ENCODE measurements at places on chromosomes 6 and 20.
A peak's percentile ranks its signal among the peaks of the same experiment; 100 is the strongest.

GRCh38 chr20:16861708-16862107 lies 113.5 kb downstream of the OTOR start:
- DNase-seq, result no peak

DNA sequence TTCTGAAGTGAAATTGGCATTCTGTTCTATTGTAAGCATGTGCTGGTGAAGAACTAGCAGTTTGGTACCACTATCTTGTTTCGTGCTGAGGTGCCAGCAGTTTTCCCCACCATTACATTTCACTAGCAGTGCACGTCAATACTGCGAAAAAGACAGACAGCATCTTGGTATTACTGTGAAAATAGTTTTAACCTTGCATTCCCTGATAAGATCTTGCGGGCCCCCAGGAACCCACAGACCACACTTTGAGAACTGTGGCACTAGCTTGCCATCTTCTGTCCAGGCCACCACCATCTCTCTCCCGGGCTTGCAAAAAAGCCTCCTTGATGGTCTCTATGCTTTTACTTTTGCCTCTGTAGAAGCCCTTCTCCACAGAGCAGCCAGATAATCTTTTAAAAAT lies 185.7 kb downstream of the BACH2 start:
- peak; percentile 15 for DNase-seq

DNA sequence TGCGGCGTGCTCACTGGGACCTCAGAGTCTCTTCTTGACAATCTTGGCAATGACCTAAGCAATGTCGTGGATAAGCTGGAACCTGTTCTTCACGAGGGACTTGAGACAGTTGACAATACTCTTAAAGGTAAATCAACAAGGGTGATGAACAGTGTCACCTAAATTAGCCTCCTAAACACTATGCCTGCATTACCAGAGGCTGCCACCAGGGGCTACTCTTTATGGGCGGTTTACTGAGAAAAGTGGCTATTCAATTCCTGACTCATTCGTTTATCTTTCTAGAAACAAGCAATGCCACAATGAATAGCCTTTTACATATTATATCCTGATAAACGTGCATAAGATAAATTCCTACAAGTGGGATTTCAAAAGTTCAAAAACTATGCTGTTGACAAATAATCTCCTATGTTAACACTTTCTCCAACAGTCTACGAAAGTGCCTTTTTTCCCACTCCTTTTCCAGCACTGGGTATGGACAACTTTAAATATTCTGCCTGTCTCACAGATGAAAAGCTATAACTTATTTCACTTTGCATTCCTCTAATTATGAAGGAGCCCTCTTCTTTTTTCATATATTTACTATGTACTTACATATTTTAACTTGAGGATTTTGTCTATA lies 1.3 kb downstream of the BPIFA2 start:
- no peak for DNase-seq

- DNase-seq, result no peak
These were observed 47.2 kb downstream of the METTL24 start for GRCh38 chr6:110310861-110311446.

- no peak for DNase-seq
These were observed 453.0 kb upstream of the SULF2 start for GRCh38 chr20:48238326-48238725.

GRCh38 chr6:127118298-127119101 lies at the start of gene RSPO3:
TSS of gene RSPO3 (plus strand) at chr6:127118671. CDS start at chr6:127119193, 522 bp downstream.
- DNase-seq, result no peak

Data from stimulated activated CD8-positive, alpha-beta memory T cell treated with anti-CD3 and anti-CD28 coated beads, Interleukin-12 subunit alpha, Interleukin-12 subunit beta, amount 100 ng/mL, for 4 hours (primary cell).